ENCODE measurements at places on chromosomes 12 and 14.

DNA sequence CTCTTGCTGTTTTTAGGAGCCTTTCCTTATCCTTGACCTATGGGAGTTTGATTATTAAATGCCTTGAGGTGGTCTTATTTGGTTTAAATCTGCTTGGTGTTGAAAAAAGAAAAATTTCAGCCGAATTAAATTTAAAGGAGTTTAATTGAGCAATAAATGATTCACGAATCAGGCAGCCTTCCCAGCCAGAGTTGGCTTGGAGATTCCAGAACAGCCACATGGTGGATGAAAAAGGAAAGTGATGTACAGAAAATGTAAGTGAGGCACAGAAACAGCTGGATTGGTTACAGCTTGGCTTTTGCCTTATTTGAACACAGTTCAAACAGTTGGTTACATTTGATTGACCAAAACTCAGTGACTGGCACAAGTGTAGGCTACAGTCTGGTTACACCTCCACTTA lies 69.7 kb downstream of the WASHC3 start:
- DNase-seq, result no peak

GRCh38 chr12:120266180-120266870 lies 795 bp upstream of the PXN start:
- DNase-seq, result no peak

DNA sequence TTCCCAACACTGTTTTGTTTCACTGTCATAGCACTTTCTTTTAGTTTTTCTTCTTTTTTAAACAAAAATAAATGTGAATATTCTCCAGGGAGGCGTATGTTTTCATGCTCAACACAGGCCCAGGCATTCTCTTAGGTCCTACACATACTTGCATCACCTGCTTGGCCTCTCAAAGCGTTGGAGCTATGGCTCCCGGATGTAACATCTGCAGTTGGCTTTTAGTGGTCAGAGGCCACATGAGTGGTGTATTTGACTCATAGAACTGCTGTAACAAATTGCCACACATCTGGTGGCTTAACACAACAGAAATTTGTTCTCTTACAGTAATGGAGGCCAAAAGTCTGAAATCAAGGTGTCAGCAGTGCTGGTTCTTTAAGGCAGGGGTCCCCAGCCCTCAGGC lies 44.6 kb upstream of the VRK1 start:
- DNase-seq, result no peak

DNA sequence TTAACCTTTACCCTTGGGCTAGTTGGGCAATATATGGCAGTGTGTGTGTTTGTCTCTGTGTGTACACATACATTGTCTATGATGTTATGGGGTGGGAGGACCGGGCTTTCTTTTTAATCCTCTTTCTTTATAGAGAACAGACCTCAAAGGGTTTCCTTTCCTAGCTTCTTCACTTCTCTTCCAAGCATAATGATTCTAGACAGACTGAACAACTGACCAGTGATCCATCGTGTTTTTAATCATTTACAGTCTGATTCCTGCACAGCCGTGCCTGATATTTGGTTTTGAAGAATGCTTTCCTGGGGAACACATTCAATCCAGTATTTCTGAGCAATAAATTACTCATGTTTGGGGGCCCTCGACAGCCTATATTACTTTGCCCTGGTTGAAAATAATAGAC lies 481.1 kb upstream of the DCN start:
- DNase-seq, result no peak

- no peak for DNase-seq
These were observed 397.7 kb downstream of the MDGA2 start for GRCh38 chr14:47277703-47278102.

- no peak for DNase-seq
These were observed 107.2 kb downstream of the RBM19 start for GRCh38 chr12:113858841-113859386.

DNA sequence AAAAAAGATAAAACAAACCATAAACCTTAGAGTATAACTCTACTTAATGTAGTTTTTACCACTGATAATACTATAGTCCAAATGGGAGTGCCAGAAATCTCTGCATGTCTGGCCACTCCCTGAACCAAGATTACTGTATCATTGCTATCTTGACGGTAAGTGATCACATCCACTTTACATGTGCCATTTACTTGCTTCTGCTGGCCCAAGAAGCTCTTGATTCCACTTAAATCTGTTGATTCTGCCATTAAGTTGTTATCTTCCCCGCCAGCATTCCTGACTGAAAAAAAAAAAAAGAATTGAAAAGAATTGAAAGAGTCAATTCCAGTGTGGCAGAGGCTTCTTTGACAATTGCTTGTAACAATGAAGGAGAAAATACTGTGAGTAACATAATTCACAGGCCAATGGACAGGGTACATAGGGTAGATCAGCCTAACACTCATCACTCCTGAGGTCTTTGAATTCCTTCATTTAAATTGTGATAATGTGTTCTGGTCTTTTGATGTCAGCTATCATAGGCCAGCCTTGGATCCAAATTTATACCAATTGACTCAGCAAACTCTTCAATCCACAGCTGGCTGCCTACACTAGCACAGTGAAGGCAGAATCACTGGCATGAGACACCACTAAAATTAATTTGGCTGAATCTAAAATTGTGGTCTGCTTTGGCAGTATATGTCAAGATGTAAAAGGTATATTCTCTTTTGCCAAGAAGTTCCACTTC lies 665.2 kb upstream of the FLRT2 start:
- DNase-seq, result no peak

DNA sequence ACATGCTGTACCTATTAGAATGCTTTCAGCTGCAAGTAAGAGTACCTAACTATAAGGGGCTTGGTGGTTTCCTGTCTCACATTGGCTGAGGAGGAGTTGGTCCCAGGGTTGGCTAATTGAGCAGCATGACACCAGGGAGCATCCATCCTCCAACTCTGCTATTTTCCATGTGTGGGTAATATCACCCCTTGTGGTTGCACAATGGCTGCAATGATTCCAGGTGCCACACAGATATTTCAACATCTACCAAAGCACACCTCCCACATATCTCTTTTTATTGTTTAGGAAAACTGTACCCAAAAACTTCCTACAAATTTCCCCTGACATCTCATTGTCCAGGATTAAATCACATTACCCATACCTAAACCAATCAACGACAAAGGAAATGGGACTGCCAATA lies 118.0 kb upstream of the EEA1 start:
- DNase-seq, result no peak

GRCh38 chr12:58608711-58609110 lies 311.6 kb downstream of the LRIG3 start:
- DNase-seq, result peak; percentile 25

GRCh38 chr12:66070378-66071120 lies 60.0 kb downstream of the LLPH start:
- no peak for DNase-seq

DNA sequence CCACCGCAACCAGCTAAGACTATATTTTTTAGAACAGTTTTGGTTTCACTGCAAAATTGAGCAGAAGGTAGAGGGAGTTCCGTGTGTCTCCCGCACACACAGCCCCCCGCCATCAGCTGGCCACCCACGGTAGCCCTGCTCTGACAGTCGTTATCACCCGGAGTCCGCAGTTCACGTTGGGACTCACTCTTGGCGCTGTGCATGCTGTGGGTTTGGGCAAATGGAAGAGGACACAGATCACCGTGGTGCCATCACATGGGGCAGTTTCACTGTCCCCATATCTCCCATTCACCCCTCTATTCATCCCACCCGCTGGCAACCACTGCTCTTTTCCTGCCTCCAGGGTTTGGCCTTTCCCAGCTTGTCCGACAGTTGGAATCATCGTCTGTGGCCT lies 31.8 kb upstream of the ULK1 start:
- DNase-seq, result no peak

DNA sequence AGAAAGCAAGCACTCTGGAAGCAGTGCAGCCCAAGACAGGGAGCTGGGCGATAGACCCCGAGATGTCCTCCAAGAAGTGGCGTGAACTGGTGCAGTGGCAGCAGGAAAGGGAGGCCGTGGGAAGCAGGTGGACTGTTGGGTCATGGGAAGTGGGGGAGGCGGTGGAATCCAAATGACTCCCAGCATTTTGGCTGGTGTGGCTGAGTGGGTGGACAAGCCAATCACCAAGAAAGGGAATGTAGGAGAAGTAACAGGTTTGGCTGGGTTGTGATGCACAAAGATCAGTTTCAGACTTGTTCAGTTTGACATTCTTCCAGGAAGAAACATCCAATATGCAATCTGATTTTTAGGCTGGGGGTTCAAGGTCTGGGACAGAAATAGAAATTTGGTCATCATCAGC lies 46.0 kb upstream of the KTN1 start:
- DNase-seq, result no peak

DNA sequence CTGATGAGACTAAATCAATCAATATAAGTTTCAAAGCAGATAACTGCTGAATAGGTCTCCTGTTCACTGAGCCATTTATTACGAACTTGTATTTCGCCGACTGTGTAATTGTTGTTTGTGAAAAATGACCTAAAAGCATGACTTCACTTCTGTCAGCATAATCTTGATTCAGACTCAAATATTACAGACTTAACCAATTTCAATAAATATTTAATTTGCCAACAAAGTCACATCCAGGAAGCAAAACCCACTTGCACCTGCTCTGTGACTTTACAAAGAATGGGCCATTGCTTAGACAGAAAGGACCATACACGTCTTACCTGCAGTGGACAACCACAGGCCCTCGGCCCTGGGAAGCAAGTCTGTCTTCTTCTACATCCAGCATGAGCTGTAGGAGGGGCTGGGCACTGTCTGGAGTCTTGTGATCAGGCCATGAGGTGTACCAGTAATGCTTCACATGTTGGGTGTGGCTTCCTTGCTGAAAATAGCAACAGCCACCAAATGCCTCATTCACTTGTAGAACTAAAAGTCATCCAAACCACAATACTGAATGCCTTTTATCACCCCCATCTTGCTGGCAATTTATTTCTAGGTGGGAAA lies 23.5 kb upstream of the PTPRB start:
- DNase-seq, result peak; percentile 84

DNA sequence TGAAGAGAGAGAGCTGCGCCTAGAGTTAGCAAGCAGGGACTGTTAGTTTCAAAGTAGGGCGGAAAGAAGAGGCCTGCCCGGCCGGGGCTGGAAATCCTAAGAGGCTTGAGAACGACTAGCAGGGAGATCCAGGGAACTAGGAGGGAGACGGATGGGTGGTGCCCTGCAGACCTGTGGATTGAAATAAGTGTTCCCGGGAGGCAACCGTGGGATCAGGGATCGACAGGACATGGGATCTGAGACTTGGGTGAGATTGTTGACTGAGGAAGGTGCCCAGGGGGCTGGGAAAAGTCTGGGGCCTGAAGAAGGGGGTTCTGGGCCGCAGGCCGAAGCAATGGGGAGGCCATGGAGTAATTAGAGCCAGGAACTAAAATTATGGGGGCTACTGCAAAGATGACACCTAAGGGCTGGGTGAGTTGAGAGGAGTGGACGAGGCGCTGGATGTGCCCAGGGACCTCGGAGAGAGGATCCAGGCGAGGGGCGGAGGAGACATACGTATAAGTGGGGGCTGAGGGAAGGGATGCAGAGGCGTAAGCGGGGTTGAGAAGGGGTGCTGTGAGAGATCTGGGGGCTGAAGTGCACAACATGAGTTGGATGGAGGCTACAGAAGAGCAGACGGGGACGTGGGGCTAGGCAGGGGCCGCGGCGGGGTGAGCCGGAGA lies 635 bp downstream of the LTA4H start:
- peak; percentile 51 for DNase-seq

DNA sequence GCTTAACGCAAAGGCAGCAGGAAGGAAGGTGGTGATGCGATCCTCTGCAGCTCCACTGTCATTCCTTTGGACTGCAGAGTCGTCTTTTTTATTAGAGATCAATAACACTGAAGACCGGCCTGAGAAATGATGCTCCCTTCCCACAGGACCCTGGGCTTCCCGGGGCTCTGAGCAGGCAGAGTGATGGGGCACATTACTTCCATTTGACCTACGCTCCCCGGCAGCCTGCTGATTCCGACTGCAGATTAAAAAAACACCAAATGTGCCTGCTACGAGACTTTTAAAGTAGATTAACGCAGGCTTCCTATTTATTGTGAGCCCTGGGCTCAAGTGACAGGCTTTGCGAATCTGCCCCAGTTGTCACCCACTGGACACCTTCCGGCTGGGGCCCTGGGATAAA lies 37.5 kb downstream of the KCNA1 start:
- no peak for DNase-seq

- DNase-seq, result no peak
These were observed 10.6 kb downstream of the SDS start for GRCh38 chr12:113392988-113393579.

DNA sequence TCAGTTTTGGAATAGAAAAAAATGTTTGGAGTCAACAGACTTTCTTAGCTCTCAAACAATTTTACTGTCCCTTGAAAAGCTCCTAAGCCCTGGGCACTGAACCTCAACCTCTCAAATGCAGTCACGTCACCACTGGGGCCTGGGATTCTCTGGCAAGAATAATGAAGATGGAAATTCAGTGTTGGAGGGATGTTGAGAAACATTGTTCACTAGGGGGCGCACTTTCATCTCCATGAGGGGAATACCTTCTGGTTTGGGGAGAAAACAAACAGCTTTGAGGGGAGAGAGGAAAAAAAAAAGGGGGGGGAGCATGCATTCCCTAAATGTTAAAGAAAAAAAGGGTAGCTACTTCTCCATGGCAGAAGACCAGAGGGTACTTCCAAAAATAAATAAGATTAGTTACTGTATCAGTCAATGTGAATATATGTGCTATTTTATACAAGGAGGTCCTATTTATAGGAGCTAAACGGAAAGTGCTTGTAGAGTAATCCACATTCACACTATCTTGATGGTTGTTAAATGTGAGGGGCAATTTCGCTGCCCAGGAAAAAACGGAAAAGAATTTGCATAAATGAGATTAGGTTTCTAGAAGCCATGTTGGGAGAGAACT lies 5.8 kb upstream of the TBPL2 start:
- DNase-seq, result peak; percentile 72

- no peak for DNase-seq
These were observed 69.3 kb downstream of the SLC35F4 start for GRCh38 chr14:57796556-57796955.

DNA sequence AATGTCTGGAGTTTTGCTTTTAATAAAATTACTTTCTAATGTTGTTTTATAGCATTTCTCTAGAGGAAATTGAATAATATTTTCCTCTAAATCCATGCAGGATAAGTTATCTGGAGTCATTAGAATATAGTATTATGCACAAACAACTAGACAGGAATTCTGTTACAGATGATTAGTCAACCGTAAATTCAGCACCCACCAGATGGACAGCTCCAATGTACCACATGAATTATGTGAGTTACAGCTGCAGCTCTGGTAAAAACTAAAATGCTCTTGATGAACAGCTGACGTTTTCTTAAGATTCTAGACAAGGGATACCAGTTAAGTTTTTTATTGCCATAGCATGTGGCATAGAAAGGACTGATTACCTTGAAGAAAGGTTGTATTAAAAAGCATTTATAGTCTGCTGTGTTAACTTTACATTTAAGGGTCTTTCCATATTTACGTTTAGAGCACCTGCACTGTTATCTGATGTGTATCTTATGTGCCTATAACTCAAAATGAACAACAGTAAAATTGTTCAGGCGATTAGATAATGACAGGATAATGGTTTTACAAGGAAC lies 321.4 kb upstream of the LRFN5 start:
- no peak for DNase-seq

DNA sequence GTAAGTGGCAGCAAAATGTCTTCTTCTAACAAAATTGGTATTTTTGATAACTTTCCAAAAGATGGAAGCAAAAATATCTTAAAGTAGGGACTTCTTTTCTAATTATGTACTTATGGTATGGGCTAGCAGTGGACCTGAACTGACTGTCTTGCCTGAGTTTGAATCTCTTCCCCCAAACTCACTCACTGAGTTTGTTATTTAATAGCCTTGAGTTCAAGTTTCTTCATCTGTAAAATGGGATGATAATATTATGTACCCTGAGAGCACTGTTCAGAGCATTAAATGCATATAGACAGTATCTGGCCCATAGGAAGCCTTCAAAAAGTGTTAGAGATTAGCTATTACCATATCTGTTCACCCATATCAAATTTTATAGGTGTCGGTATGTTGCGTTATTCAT lies 210.4 kb upstream of the NUDT4 start:
- DNase-seq, result no peak

All from AG20443 (cell line).